ENCODE measurements at places on chromosomes 3 and 15.

DNA sequence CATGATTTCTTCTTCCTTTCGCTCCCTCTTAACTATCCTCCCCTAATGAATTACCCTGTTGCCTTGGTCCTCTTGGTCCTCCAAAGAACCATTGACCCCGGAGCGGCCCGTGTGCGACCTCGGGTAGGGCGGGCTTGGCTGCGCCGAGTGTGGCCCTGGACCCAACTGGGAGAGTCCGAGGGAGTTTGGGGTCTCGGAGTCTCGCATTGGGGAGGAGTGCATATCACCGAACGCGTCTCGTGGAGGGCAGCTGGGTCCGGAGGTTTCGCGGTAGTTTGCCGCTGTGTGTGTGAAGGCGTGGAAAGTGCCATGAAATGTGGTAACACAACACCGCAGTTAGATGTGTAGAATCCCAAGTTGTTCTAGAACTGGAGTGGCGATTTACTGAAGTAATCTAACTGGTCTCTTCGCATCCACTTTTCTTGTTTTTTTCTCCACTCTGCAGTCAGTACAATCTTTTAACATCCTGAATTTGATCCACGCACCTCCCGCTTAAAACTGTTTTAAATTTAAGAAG, 363 bp downstream of the GTF2E1 start:
- peak; percentile 6 for DNase-seq

DNA sequence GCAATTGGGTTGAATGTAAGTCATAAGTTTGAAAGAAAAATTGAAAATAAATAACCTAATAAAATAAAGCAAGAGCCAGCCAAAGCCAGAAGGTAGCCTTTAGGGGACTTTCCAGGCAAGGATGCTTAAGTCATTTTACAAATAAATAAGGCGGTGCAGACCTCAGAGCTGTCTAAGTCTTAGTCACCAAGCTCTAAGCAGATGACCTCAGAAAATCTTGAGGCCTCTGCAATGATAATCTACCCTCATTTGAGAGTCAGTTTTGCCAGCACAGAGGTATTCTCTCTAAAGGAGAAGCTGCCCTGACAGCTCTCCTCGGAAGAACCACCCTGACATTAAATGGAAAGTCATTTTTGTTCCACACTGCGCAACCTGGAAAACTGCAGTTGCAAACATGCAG, 113.9 kb downstream of the OXNAD1 start:
- DNase-seq = no peak

- DNase-seq = no peak
Measured at GRCh38 chr3:30502742-30503073, 103.7 kb upstream of the TGFBR2 start.

- DNase-seq = no peak
Measured at GRCh38 chr3:5162102-5162501, 25.4 kb upstream of the EDEM1 start.

DNA sequence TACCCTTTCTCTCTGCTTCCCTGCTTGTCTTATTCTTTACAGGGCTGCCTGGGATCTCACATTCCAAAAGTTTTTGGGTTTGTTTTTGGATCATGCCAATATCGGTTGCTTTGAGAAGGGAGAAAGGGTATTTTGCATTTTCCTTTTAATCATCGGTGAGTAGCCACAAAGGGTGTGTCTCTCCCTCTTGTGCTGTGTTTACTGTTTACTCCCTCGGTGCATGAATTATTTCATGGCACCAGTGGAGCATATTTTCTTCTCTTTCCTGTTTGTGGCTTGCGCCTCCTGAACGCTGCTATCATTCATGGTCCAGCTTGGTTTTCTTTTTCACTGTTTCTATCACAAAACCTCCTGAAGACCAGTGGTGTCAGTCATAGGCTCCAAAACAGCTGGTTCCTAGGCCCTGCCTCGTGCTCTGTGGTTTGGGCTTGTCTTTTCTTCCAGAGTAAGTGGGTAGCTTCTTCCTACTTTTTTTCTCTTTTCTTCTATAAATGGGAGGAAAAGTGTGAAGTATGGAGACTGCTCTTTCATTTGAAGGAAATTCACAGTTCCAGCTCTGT, 54.9 kb downstream of the IGF1R start:
- no peak for DNase-seq

GRCh38 chr3:113163152-113163551, 48.2 kb upstream of the BOC start:
- no peak for DNase-seq

GRCh38 chr3:170697131-170697530, 111.3 kb upstream of the SLC7A14 start:
- DNase-seq = peak; percentile 3

DNA sequence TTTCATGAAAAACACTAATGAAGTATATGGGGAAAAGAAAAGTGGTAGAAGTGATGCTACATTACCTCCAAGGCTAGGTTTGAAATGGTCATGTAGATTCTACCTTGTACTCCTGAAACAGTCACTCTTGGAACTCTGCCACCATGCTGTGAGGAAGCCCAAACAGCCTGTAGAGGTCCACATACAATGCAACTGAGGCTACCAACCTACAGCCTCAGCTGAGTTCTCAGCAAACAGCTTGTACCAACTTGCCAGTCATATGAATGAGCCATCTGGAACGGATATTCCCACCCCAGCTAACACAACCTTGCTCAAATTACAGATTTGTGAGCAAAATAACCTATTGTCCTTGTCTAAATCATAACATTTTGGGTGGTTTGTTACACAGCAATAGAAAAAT, 193.5 kb downstream of the ULK4 start:
- no peak for DNase-seq

GRCh38 chr15:41993472-41994170, 21.3 kb upstream of the EHD4 start:
- DNase-seq = no peak

GRCh38 chr3:10434144-10434937, 71.0 kb downstream of the ATP2B2 start:
- no peak for DNase-seq

DNA sequence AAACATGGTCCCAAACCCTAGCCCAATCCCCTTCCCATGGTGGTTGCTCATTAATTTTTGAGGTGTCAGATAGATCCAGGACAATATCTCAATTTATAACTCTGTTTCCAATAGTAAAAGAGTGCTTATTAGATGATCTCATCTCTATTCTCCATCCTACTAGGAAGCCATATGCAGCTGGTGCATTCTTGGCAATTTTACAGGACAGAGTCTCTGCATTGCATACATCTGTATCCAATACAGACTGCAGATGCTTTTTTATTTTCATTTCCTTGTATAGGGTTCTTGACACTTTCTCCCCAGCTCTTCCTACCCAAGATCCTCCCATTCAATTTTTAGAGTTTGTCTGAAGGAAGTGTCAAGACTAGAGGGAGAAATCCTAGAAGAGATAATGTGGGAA, 194.8 kb upstream of the DPH6 start:
- DNase-seq = no peak

DNA sequence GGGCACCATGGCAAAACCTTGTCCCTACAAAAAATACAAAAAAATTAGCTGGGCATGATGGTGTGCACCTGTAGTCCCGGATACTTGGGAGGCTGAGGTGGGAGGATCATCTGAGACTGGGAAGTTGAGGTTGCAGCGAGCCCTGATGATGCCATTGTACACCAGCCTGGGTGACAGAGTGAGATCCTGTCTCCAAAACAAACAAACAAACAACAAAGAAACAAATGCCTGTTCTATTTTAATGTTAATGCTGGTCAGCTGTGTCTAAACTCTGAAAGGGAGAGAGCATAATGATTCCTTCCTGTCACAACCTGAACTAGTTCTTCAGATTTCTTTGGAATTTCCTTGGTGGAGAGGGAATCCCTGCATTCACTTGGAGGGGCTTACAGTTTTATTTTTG, 413.0 kb upstream of the TBL1XR1 start:
- no peak for DNase-seq

DNA sequence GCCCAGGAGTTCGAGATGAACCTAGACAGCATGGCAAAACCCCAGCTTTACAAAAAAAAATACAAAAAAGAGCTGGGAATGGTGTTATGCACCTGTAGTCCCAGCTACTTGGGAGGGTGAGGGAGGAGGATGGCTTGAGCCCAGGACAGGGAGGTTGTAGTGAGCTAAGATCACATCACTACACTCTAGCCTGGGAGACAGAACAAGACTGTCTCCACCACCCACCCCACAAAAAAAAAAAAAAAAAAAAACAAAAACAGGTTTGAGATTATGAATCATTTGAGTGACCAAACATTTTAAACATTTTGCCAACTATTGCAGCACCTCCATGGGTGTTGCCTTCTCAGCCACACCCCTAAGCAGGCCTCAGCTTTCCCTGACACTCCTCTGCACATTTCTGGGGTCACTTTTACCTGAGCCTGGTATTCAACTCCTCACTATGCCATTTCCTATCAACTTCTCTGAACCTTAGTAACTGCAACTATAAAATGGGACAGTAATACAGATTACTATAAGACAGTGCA, 41.8 kb downstream of the IL5RA start:
- no peak for DNase-seq

DNA sequence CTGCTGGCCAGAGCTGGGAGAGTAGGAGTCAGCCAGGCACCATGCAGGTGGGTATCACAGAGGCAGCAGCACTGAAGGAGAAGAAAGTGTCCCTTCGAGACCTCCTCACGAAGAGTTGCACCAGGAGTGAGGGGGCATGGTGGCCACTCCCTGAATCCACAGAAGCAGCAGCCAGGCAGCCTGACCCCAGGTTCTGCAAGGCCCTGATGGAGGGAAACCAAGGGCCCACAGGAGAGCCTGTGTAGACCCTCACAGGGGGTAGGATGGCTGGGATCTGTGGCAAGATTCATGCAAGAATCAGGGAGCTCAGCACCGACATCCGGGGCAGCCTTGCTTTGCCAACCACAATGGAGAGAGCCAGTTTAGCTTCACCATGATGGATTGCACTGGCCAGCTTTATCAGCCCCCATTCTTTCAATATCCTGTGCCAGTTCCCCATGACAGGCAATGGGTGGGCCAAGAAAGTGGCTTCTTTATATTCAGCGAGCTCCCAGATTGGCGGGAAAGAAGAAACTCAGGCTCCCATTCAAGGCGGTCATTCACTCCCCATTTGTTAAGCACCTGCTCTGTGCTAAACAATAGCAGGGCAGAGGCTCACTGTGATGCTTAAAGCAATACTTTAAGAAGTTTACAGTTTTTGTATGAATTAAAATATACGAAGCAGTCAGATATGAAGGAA, 33.5 kb upstream of the TBC1D21 start:
- no peak for DNase-seq

DNA sequence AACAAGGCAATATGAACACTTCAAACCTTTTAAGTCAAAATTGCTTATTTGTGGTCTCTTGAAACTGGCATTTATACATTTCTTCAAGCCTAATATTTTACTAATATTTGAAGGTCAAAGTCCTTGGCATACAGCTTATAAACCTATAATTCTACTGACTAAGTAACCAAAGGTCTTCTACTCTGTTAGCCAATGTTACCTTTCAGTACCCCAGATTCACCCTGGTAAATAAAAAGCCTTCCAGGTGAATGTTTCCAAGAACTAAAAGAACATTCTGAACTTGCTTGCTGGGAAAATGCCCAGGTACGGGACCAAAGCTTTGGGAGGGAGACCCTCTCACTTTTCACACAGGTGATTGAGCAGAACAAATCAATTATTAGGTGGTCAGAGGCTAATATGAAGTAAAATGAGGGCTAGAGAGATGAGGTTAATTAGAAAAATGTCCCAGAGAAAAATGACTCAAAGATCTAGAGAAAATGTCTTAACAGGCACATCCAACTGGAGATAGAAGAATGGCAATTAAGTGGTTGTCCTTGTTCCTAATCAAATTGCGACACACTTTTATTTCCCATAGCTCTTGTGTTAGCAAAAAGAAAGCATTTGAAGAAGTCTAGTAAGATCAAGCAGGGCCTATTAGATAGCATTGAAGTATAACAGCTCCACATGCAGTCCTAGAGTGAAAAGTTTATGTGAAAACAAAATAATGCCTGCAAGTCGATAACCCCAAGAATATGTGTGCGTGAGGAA, 232.0 kb downstream of the FOXP1 start:
- no peak for DNase-seq

DNA sequence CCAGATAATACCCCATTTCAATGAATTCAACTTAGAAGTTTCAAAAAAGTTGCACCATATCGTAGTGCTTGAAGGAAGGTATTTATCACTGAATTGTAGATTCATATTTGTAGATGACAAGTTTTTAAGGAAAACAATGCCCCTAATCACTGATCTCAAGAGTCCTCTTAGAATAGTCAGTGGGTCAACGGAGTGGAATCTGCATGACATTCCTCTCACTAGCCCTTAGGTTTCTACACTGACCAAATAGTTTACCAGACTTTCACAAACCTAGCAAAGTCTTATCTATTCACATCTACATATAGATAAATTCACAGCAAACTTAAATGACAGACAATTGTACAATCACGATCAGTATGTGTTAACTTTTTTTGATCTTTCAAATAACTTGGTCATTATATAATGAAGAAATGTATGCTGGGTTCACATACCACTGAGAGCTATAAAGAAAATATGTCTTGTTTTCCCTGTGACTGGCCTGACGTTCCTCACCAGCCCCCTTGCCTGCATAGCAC, 35.7 kb upstream of the PHLDB2 start:
- DNase-seq = no peak

DNA sequence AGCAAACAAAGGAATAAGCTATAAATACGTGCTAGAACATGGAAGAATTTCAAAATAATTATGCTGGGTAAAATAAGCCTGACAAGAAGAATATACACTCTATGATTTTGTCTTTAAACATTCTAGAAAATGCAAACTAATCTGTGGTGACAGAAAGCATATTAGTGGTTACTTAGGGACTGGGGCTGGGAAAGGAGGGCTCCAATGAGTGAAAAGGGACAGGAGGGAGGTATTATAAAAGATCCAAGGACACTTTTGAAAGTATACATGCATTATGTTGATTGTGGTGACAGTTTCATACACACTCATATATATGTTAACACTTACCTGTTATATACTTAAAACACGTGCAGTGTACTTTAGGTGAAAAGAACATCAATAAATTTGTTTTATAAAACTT, 23.0 kb downstream of the MYH15 start:
- DNase-seq = no peak

GRCh38 chr3:151891721-151892120, 18.3 kb downstream of the SUCNR1 start:
- DNase-seq = no peak

- DNase-seq = peak; percentile 70
Measured at GRCh38 chr3:47802734-47803479, at the start of gene DHX30. Gene DHX30 (plus strand): TSS chr3:47803138. CDS start chr3:47810684, 7,546 bp downstream.

DNA sequence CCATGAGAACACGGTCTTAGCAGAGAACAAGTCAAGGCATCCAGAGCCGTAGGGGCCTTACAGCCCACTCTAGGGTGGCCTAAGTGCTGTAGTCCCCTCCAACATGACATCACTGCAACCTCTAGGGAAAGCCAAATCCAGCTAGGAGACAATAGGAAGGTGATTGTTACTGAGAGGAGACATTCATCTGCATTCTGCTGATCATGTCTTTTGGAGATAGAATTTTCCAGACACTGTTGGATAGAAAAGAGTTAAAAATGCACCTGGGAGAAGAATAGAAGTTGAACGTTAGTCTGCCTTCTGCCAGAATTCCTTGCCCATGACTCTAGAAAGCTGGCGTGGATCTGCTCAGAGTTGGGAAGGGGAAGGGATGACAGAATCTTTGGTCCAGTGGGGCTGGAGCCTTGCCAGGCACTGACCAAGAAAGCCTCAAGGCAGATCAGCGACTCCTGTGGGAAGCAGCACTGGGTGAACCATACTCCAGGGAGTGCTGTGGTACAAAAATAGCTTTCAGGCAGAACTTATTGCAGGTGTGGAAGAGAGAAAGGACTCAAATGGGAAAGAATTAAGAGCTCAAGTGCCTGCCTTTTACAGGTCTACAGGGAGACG, 44.8 kb upstream of the RAF1 start:
- DNase-seq = no peak

GRCh38 chr3:20288050-20288449, 102.0 kb upstream of the SGO1 start:
- DNase-seq = no peak
